ENCODE measurements at places on chromosomes 4 and X.

- no peak for DNase-seq
These were observed 198.8 kb upstream of the BMP3 start for GRCh38 chr4:80831383-80832361.

GRCh38 chr4:89657931-89658700 is 178.8 kb downstream of the SNCA start:
- DNase-seq: no peak

GRCh38 chr4:120753854-120754253 is 168.7 kb downstream of the PRDM5 start:
- no peak for DNase-seq

GRCh38 chrX:133214301-133214700 is 3.9 kb downstream of the TFDP3 start:
- DNase-seq: no peak

DNA sequence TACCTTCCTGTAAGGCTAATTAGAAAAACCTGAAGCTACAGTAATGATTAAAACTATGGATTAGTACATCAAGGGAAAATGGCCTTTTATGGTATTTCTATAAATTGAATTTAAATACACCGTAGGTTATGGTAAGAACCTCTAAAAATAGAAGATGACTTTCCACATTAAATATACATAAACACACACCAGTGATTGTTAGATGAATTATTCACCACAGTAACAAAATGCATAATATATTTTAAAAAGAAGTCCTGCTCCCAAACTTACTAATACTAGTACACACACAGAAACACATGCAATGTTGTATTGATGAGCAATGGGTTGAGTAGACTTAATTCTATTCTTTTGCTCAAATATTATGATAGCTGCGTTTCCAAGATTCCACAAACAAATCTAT is 277.9 kb upstream of the ANKRD50 start:
- DNase-seq: no peak

- DNase-seq: no peak
These were observed 59.4 kb upstream of the SLC7A11 start for GRCh38 chr4:138301536-138301935.

DNA sequence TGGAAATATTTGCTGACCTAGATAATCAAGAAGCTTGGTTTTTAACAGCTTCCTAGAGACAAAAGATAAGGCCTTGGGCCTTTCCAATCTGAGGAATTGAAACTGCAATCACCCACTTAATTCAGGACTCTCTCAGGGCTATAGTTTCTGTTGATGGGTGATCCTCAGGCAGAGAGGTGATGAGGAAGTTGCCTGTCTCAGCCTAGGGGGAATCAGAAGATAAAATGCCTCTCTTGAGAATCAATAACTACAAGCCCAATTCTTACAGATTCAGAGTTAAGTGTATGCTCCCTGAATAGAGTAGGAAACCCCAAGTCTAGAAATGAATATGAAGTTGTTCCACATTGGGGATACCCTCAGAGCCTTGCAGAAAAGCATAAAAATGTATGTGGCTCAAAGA is 45.5 kb downstream of the NFKB1 start:
- DNase-seq: no peak

DNA sequence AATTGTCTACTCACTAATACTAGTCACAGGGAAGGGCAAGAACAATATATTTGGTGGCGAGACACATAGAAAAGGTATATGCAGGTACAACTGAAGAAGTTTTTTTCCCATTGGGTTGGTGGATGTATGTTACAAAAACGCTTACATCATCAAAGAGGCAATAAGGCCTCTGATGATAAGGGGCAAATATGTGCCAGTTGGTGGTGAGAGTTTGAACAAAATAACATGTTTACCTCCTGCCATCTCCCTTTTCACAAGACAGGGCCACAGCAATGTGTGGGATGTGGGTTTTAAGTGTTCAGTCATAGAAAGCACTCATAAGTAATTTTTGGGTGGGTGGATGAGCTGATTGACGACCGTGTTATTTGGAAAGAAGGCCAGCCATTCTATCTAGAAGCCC is 41.7 kb downstream of the PAGE2 start:
- DNase-seq: no peak

GRCh38 chr4:153159728-153160221 is 44.5 kb upstream of the TRIM2 start:
- DNase-seq: no peak

DNA sequence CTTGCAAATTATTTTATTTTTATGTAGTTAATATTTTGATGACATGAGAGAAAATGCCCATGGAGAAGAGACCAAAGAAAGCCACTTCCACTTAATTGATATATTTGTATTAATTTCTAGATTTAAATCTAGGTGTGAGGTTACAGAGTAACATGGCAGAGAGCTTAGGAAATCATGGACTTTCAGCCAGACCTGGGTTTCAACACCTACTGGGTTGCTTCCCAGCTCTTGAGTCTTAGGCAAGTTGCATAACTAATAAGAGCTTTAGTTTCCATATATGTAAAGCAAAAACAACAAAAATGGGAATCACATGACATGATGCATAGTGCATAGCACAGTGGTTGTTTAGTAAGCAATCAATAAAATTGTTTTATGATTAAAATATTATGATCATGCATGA is 413.3 kb downstream of the CCSER1 start:
- no peak for DNase-seq

All from stimulated activated CD4-positive, alpha-beta T cell treated with anti-CD3 and anti-CD28 coated beads, Interleukin-4, amount 100 ng/mL, for 4 hours (primary cell).